ENCODE measurements at places on chromosomes 1 and 21.

DNA sequence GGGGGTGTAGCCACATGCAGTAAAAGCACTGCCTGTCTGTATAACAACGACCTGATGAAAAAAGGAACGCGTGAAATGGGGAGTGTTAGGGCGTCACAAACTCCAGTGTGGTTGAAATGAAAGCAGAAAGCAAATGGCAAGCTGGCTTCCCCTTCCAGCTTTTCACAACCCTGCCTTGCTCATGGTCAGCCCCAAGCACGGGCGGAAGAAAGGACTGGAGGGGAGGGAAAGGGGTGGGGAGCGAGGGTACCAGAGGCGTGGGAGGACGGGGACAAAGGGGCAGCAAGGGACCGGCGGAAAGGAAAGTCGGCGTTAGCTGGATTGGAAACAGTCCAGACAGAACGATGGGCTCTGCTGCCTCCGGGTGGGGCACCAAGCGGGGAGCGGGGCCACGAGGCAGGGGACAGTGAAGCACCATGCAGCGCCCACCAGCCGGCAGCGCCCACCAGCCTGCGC is 9.6 kb downstream of the VPS26C start:
- peak; percentile 69 for DNase-seq

GRCh38 chr1:1153874-1154273 is 19.8 kb upstream of the TTLL10 start:
- DNase-seq = no peak

GRCh38 chr1:172179918-172180317 is 240.6 kb upstream of the C1orf105 start:
- no peak for DNase-seq

- no peak for DNase-seq
These were observed 1.4 kb downstream of the HMGN1 start for GRCh38 chr21:39347537-39347936.

GRCh38 chr1:233433436-233434210 is 106.1 kb downstream of the MAP3K21 start:
- no peak for DNase-seq

DNA sequence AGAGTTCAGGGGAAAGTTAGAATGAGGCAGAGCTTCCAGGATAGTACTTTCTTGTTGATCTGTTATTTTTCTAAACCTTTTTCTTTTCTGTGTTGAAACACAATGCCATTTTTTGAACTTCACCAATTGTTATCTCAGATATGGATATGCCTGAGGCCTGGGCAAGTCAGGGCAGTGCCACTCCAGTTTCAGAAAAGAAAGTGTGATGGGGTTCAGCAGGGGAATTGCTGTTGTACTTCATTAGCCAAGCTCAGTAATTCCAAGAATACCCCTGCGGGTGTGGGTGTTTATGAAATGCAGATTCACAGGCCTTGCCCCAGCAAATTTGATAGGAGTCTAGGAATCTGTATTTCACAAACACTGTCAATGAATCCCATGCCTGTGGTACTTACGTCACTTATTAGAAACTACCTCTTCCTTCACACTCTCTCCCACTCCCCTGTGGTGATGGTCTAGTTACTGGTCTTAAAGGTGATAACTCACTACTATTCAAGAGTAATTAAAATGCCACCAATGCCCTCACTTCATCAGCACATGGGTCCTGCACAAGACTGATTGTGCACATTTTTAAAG is 142.3 kb downstream of the PBX1 start:
- DNase-seq = no peak

DNA sequence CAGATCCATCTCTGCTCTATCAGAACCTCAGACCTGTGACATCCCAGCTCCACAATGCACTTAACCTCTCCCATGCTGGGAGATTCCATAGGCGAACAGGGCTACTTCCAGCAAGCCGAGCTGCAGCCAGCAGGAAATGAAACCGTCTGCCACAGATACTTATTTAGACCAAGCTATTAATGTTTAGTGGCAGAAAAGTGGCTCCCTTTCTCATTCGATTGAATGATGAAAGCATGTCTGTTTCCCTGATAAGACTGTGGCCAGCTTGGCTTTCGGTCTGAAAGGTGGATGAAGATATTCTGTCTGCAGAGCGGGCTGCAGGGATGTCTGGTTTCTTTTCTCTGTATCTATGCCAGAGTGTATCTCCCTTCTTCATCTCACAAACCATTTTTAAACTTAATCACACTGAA is 146.4 kb downstream of the GREM2 start:
- no peak for DNase-seq

DNA sequence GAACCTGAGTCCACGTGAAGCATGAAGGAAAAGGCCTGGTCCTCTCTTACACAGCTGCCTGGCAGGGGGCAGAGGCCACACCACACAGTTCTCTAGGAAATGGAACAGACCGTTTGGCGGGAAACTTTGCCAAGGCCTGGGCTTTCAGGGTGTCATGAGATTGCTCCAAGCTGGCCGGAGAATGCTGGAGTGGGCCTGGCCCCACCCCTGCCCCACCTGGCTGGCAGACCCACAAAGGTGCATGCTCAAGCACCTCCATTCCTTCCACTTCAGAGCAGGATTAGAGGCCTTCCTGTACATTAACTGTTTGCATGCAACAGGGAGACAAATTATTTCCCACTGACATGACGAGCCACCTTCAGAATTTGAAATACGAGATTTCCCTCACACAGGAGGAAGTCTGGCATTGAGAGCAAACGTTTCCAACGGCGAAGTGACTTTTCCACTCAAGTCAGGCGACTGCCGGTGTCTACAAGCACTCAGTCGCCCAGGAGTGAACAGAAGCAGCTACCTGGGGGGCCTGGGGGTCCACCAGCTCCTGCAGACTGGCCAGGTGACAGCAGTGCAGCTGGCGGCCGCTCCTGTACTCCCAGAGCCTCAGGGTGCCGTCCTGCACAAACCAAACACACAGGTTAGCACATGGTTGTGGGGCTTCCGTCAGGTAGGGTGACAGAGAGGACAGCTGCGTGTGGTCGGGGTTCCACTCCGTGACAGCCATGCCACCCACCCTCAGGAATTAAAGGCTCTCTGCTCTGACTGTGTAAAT is 24.0 kb downstream of the WDR4 start:
- DNase-seq = no peak

- DNase-seq = no peak
These were observed 227.9 kb downstream of the KCNT2 start for GRCh38 chr1:196380316-196380715.

GRCh38 chr1:230083746-230084407 is 16.8 kb downstream of the GALNT2 start:
- DNase-seq = no peak

DNA sequence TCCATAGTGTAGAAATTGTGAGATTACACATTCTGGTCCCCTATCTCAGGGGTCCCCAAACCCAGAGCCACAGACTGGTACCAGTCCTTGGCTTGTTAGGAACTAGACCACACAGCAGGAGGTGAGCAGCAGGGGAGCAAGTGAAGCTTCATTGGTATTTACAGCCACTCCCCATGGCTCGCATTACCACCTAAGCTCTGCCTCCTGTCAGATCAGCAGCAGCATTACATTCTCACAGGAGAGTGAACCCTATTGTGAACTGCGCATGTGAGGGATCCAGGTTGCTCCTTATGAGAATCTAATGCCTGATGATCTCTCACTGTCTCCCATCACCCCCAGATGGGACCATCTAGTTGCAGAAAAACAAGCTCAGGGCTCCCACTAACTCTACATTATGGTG is 229.7 kb upstream of the IRF2BP2 start:
- no peak for DNase-seq

- no peak for DNase-seq
These were observed 148.2 kb upstream of the PALMD start for GRCh38 chr1:99497690-99498089.

GRCh38 chr1:78918157-78918556 is 88.4 kb downstream of the ADGRL4 start:
- DNase-seq = no peak

GRCh38 chr1:180842052-180842451 is 70.6 kb upstream of the KIAA1614 start:
- no peak for DNase-seq

DNA sequence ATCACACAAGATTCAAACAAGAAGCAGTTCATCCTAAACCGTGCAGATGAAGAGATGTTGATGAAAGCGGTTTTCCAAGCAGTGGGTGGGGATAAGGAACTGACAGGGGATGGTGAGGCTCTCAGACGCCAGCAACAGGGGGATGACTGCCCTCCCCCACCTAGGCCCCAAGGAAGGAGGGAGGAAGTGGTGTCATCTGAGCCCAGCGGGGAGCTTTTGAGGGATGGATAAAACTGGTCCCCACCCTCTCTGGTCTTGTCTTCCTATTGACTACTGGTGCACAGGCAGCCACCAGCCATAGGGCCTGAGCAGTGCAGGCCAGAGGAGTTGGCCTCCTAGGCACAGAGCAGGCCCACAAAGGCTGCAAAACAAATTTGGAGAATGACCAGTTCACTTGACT is 175.5 kb downstream of the HUNK start:
- no peak for DNase-seq

DNA sequence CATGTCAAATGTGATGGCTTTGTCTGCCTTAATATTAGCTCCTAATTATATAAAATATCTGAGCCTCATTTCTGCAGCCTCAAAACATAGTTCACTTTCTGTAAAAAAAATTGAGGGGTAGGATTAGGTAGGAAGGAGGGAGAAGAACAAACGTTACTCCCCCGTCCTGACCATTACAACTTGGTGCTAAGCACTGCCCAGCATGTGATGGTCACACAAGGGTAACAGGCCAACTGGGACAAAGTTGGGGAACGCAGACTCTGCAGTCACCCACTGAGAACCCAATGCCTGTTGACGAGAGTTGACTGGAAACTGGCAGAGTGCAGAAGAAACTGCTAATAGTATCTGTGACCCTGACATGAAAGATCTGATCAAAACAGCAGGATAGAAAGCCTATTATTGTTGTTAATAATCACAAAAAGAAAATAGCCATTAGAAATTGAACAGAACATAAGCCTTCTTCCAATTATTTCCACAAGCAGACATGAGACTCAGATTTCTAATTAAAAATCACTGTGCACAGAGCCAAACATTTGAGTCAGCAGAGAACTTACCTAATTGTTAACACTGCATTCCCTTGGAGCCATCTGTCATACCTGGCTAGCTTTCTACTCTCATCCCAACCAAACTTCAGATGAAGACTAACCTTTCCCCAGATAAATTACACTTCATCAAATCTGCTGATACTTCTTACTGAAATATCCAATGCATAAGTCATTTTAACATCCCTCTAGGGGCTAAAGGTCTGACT is 5.5 kb downstream of the SORT1 start:
- DNase-seq = no peak

- no peak for DNase-seq
These were observed 46.1 kb upstream of the FBXO28 start for GRCh38 chr1:224067621-224068457.

Data from glutamatergic neuron (in vitro differentiated cells).